CD4-positive, alpha-beta T cell (primary cell): ENCODE measurements at places on chromosomes 4 and X. TPM values are rescaled to one million over a fixed set of nuclear protein-coding genes. Genes with fewer than 3 reads are reported as not detected.

GSX2 gene
- total RNA-seq, result not detected

CLCN4 gene
- total RNA-seq, result not detected

STX18 gene
- 15.5 TPM for total RNA-seq

HSPA4L gene
- not detected for total RNA-seq

TLR10 gene
- total RNA-seq, result not detected

FGFR3 gene
- not detected for total RNA-seq

DNA sequence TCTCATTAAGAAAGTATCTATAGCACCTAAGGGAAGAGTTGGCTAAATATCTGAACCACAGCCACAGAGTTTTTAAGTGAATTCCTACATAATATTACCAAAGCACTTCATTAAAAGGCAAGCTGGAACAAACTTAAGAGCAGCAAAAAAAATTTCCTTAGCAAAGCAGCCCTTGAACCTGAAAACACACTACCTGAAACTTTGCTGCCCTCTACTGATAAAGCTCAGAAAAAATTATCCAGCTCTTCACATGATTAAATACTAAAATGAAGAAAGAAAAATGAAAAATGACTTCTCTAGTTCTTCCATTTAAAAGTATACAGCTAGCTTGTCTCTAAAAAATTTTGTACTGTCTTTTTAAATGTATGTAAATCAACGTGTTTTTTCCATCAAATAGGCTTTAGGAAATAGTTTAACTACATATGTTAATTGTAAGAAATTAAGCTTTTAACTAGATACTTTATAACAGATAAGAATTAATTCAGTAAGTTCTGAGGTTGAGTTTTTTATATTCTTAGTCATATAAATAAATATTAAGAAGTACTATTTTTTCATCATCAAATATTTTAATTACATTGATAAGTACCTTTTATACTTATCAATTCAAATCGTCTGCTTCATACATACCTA, 156.1 kb downstream of the STPG2 start:
- no peaks in the 10 kb centered on the region for H3K27me3 ChIP-seq
- no peak overlapping the region for H3K4me3 ChIP-seq
- no peaks in the 10 kb centered on the region for H3K36me3 ChIP-seq
- no peak for DNase-seq
- H3K27ac ChIP-seq, result no peak overlapping the region
- no peaks in the 10 kb centered on the region for H3K4me1 ChIP-seq
